ENCODE measurements at places on chromosomes 7 and 10.

DNA sequence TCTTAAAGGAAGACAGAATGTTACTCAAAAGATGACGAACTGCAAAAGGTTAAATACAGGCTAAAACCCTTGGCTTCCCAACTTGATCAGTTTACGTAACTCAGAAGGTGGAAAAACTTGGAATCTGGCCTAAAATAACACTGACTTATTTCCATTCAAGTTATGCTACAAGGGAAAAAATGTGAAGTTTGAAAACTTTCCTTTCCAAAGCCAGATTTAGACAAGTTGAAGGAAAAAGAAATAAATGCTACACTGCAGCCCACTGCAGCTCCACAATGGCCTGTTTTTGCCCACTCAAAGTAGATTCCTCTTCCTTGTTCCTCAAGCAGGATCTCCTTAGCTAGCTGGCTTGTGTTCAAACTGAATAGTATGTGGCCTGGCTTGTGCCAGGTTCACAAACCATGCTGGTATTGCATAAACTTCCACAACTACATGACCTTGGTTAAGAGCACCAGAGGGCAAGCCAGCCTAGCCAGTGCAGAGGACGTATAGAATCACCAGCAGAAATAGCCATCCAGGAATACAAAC, 166.2 kb downstream of the CPEB3 start:
- DNase-seq, result no peak

- no peak for DNase-seq
Measured at GRCh38 chr10:112000466-112000865, 183.1 kb downstream of the GPAM start.

- DNase-seq, result no peak
Measured at GRCh38 chr7:46753662-46754061, 828.2 kb downstream of the TNS3 start.

- DNase-seq, result no peak
Measured at GRCh38 chr10:77110757-77111156, 526.9 kb downstream of the KCNMA1 start.

GRCh38 chr10:103555712-103556111, 62.2 kb downstream of the NEURL1 start:
- no peak for DNase-seq

DNA sequence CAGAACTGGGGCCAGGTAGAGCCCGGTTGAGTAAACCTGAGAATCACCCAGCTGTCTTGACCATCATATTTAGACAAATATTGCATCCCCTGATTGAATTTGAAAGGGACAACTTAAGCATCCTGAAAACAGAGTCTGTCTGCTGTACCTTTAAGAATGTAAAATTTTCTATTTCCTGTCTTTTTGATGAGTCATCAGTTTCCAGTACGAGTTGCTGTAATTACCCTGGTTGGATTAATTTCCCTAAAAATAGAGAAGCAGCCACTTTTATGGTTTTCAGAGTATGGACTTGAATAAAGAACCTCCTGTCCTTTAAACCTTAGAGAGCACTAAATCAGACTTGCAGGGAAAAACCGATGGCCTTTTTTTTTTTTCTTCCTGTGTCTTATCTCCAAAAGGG, 164.6 kb upstream of the SH2B2 start:
- DNase-seq, result no peak

DNA sequence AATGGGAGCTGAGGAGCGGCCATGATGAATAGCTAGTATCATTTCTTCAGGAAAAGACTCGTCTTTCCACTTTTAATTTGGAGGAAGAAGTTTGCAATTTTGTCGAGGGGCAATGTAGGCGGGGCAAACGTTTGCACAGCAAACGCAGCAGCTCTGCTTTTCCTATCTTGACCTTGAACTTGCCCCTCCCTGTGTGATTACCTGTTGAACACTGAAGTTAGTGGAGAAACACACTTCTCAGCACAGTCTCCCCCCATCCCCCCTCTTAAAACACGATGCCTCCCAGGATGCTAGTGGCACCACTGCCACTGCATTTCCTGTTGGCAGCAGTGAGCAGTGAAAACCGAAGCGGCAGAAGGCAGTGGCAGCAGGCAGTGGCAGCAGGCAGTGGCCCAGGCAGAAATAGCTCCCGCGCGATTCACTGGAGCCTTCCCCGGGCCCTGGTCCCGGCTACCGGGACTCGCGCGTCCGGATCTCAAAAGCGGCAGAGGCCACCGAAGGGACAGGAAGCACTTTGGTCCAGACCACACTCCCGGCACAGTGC, at the start of gene EPDR1:
Gene EPDR1, plus strand, starts transcription at position 336 of the 544 bp plus-strand sequence. CDS start 300 bp downstream, outside the sequence.
- peak; percentile 75 for DNase-seq

DNA sequence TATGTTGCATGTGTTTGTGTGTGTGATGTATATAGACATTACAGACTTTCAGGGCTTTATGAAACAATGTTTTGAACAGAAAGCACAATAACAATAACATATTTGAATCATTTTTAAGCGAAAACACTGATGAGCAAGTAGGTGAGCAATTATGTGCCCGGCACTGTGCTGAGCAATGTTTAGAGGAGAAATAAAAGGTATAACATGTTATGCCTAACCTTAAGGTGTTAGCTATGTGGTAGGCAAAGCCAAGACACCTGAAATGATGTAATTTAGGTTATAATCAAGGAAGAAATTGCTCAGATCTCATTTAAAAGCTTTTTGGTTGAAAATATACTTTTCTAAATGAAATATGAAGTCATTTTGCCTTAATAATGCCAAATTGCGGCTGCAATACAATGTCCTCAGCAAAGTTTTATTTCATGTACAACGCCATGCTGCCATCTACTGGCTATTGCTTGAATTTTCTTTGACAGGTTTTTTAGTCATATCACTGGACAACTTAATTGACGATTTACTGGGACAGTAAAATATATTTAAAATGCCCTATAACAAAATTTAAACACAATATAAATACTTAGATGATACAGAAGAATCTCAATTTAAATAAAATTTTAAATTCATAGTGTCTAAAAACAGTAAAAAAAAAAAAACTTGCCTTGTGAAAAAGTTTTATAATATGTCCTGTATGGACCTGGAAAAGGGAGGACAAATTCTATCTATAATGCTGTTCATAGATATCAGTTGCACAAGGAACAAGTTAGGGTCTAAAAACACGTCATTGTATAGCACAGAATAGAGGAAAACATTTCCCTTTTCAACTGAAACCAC, 131.1 kb upstream of the CDK1 start:
- peak; percentile 48 for DNase-seq

GRCh38 chr7:155506854-155507337, 39.5 kb downstream of the CNPY1 start:
- DNase-seq, result no peak

GRCh38 chr7:155234950-155235789, 62.5 kb upstream of the INSIG1 start:
- no peak for DNase-seq

DNA sequence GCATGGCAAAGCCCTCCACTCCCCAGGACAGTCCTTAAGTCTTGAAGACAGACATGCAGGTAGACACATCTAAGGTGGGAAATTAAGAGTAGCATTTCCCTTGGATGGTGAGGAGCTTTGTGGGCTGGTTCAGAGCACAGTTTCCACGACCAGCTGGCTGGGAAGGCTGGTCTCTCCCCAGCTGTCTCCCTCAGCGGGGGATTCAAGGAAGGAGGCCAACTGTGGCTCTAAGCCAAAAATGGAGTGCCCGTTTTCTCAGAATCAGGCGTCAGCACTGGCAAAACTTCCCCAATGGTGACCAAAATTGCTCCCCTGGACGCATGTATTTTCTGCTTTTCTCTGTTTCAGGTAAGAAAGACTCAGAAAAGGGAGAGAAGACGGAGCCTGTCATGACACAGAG, 230.6 kb upstream of the FZD8 start:
- DNase-seq, result no peak

GRCh38 chr10:132570771-132571649, 33.4 kb downstream of the INPP5A start:
- DNase-seq, result no peak

GRCh38 chr7:86823769-86824168, 180.1 kb downstream of the GRM3 start:
- no peak for DNase-seq

DNA sequence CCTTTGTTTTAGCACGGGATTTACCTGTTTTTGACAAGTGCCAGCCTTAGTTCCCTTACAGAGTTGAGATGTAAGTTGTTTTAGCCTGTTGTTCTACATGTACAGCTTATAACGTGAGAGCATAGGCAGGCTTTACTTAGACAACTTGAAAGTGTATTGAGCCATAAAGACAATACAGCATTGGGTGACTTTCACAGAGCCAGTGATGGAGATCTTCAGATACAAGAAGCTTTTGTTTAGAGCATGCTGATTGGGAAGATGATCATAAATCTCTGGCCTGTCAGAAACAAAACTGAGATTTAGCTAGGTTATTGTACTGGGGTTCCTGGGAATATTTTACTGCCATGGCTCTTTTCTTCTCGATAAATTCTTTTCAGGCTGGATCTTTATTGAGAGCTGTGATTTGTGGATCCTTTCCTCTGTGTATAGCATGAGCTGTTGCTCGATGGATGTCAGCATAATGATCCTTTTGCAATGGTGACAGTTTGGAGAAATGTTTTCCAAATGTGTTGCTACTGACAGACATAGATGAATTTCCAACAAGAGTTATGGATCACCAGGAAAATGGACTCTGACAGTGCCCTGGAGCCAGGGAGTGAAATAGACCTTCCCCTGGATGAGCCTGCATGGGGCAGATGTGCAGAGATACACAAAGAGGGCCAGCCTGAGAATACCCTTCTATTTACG, 30.2 kb downstream of the LHFPL3 start:
- DNase-seq, result no peak

DNA sequence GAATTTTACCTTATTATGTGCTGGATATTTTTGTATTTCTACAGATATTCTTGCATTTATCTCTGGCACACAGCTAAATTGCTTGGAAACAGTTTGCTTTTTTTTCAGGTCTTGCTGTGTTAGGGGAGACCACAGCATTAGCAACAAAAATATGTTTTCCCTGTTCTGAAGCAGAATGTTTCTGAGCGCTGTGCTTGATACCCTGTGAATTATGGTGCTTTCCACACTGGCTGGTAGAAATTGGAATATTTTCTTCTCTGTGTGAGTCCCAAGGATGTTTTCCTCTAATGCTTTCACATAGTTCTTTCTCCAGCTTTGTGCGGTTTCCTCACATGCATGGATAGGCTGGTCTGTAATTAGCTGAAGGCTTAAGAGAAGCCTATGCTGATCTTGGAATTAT, 651.6 kb upstream of the IGFBP3 start:
- no peak for DNase-seq

DNA sequence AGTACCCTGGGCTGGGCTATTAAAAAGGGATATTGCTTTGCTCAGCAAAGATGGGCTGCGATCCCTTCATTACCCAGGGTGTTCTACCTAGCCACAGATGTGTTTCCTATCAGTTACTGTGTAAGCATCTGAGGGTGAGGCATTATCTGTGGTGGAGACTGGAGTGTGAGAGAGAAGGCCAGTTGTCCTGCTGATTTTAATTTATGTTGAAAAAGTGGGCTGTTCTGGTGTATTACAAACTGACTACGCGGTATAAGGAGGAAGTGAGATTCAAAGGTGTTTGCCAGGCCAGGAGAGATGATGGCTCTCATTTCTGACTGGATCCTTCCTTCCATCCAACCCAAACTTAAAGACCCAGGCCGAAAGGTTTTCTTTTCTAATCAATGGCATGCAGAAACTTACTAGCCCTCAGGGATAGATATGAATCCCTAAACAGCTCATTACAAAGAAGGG, 7.6 kb downstream of the TCF7L2 start:
- DNase-seq, result no peak

DNA sequence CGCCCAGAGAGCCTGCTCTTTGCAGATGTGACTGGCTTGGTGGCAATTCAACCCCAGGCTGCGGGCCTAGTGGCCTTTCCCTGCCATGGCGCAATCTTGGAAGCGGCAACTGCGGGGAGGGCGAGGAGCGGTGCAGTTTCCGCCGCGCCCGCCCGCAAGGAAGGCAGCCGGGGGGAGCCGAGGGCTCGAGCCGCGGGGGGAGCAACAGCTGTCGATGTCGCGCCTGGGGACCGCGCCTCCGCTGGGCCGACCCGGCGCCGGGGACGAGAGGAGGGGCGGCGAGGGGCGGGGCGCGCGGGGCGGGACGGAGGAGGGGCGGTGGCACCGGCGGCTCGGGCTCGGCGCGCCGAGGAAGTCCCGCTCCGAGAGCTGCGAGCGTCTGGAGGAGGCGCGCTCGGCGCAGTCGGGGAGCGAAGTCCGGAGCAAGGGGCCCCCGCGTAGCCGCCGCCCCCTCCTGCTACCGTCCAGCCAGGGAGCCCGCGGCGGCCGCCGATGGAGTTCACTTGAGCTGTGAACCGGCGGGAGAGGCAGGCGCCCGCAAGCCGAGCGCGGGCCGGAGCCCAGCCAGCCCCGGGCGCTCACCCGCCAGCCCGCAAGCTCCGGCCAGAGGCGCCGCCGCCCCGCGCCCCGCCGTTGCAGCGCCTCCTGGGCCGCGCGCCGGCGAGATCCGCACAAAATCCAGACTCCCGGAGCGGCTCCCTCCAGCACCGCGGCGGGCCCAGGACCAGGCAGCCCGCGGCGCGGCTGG, 438.1 kb upstream of the GALNT17 start:
- no peak for DNase-seq

- DNase-seq, result no peak
Measured at GRCh38 chr7:24283897-24284698, at the start of gene NPY. Gene NPY, plus strand, starts transcription at chr7:24284190. Its CDS starts 1,051 bp downstream, at chr7:24285241.

DNA sequence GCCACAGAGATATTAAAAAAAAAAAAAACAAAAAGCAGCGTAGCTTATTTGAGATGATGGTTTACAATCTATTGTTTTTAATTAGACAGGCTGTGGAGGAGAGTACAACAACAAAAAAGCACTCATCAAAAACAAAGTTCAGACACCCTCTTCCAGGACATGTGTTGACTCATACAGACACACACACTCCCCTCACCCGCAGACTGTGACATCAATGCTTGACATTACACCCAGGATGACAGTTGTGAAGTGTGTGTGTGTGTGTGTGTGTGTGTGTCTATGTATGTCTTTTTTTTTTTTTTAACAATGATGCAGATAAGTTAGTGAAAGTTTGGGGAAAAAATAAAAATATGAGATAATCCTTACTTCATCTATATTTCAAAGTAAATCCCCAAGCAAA, 303.6 kb downstream of the GPAM start:
- no peak for DNase-seq

- DNase-seq, result no peak
Measured at GRCh38 chr10:25104441-25104840, 70.4 kb upstream of the GPR158 start.

All from hematopoietic multipotent progenitor cell treated with erythropoietin and hydrocortisone succinate and interleukin-3 and kit ligand, for 15 days (in vitro differentiated cells).